ENCODE measurements at places on chromosomes 12 and 14. TPM values are rescaled to one million over a fixed set of nuclear protein-coding genes. Genes with fewer than 3 reads are reported as not detected.

GRCh38 chr14:24273422-24273998 is 2.1 kb upstream of the RABGGTA start:
- DNase-seq, result no peak

DNA sequence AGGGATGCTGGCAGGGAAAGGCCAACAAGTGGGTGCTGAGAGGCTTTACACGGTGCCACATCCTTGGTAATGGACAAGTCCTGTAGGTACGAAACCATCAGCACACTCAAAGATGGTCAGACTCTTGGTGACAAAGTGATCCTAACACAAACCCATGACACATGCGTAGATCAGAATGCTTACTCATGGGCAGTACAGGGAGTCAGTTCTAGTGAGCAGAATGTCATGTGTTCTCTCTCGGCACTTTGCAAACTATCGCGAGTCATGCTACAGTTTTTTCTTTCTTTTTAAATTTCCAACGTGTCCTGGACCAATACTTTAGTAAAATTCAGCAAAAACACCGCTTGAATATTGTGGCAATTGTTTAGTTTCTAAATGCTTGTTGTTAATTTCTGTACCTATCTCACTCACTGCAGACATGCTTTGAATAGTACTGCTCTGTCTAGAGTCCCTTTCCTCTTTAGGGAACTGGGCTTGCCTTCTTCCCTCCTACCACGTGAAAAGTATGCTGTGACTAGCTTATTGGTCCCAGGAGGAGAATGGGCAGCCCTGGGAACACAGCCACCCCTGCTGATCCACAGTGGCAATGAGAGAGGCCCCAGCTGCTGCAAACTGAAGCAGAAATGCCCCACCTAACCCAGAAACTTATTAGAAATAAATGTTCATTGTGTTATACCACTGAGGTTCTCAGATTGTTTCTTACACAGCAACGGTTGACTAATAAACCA is 62.4 kb downstream of the UBR7 start:
- peak; percentile 79 for DNase-seq

GRCh38 chr14:23929822-23930294 is 23.7 kb upstream of the DHRS4 start:
- DNase-seq, result peak; percentile 56

Gene IL31
- not detected for total RNA-seq

Gene OLR1
- 41.9 TPM for total RNA-seq

DNA sequence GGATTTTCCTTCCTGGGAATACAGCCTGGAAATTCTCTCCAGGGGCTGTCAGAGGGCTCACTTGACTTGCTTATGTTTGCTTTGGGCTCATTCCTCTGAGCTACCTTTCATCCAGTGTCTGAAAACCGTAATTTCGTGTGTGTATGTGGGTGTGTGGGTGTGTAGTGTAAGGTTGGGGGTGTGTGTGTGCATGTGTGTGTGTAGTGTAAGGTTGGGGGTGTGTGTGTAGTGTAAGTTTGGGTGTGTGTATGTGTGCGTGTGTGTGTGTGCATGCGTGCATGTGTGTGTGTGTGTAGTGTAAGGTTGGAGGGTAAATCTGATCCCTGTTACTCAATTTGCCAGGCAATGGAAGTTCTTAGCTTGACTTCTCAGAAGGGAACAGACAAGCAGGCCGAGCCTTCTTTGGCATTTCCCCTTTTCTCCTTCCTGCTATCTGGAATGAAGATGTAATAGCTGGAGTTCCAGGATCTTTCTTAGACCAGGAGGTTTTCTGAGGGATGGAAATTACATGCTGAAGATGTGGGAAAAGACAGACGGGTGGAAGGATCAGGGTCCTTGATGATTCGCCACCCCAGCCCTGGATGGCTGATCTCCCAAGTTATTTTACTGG is 15.5 kb upstream of the BEGAIN start:
- no peak for DNase-seq
